ENCODE measurements at places on chromosomes 11 and 22. TPM values are rescaled to one million over a fixed set of nuclear protein-coding genes. Genes with fewer than 3 reads are reported as not detected.

SLC29A2 gene
- total RNA-seq = 5.5 TPM

OR52I2 gene
- not detected for total RNA-seq

KIAA1671 gene
- total RNA-seq = 32.3 TPM

GDPD4 gene
- 0.08 TPM for total RNA-seq

GGTLC2 gene
- total RNA-seq = not detected

HEPHL1 gene
- total RNA-seq = not detected

DNA sequence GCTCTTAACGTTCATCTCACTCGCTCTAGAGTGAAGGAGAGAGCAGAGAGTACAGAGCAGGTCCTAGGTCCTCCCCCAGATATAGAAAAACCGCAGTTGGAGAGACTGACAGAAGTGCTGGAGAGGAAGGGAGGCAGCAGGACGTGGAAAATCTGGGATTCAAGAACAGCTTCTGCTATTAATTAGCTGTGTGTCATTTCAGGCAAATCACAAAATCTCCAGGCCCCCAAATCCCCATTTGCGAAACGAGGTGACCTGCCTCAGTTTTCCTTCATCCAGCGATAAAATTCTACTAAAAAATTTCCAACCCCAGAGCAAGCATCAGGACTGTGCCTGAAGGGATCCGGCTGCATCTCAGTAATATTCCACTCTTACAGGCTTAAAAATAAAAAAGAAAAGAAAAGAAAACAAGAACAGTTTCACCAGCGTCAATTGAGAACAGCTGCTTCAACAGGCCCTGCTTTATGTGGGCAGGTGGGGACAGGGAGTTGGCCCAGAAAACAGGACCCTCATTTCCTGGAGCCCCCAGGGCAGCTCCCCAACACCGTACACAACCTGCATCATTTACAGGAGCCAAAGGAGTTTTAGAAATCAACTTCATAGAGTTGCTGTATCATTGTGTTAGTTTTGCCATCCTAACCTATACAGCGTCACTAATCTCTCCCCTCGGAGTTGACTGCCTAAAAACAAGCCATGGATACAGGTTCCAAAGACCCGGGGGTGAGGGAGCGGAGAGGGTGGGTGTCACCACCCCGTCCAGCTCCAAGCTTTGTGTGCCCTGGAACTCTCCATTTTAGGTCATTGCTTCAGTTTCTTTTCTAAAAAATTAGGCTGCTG is 2.3 kb upstream of the MALAT1 start:
- no peak for DNase-seq

DNA sequence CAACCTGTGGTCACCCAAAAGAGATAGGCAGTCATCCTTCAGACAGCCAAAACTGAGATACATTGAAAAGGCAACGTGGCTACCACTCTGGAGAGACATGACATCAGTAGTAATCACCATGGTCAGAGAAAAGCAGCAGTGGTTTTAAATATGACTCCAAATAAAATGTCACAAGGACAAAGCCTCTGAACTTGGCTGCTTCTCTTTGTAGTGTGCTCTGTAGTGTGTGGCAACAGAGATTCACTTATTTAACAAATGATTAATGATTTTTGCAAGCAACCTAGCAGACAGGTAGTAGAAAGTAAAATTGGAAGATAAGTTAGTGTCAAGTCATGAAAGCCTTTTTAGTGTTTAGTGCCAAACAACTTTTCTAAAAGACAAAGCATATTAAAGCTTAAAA is 63.5 kb downstream of the PAX6 start:
- DNase-seq = no peak

GRCh38 chr11:81278991-81279390 is 1454.7 kb downstream of the FAM181B start:
- DNase-seq = no peak

- DNase-seq = peak; percentile 49
Observed at GRCh38 chr11:63888170-63889086, 28.5 kb downstream of the RCOR2 start.

DNA sequence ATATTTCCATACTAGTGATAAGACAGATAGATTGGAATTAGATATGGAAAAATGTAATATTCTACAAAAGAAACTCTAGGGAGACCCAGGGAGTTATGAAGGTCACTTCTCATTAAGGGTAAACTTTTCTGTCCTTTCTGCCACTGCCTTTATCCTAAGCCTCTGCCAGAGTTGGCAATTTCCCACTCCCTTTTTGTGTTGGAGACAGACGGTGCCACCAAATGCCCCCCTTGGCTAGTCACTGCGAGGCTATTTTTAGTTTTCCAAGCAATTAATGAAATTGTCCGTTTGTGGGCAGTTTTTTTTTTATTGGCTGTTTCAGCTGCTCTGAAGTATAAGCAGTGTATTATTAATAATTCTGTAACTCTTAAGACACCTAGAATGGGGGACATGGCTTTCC is 67.6 kb upstream of the TENM4 start:
- no peak for DNase-seq

DNA sequence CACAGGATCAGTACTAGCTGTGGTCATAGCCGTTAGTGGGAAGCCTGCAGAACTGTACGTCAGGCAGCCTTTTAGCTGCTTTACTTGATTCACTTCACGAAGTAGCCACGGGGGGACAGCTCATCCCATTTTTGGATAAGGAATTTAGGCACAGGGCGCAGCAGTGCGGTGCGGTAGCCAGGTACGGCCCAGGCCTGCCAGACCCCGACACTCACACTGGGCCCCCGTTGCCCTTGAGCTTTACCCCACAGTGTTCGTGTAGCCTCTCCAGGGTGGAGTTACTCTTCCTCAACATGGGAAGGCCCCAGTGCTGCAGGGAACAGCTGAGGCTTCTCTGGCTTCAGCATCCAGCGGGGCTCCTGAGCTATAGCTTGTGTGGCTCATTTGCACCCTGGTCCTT is 59.4 kb downstream of the SBF1 start:
- DNase-seq = no peak

- no peak for DNase-seq
Observed at GRCh38 chr22:19042285-19043120, 79.7 kb downstream of the DGCR2 start.

GRCh38 chr11:11163236-11163635 is 189.8 kb downstream of the CSNK2A3 start:
- no peak for DNase-seq

DNA sequence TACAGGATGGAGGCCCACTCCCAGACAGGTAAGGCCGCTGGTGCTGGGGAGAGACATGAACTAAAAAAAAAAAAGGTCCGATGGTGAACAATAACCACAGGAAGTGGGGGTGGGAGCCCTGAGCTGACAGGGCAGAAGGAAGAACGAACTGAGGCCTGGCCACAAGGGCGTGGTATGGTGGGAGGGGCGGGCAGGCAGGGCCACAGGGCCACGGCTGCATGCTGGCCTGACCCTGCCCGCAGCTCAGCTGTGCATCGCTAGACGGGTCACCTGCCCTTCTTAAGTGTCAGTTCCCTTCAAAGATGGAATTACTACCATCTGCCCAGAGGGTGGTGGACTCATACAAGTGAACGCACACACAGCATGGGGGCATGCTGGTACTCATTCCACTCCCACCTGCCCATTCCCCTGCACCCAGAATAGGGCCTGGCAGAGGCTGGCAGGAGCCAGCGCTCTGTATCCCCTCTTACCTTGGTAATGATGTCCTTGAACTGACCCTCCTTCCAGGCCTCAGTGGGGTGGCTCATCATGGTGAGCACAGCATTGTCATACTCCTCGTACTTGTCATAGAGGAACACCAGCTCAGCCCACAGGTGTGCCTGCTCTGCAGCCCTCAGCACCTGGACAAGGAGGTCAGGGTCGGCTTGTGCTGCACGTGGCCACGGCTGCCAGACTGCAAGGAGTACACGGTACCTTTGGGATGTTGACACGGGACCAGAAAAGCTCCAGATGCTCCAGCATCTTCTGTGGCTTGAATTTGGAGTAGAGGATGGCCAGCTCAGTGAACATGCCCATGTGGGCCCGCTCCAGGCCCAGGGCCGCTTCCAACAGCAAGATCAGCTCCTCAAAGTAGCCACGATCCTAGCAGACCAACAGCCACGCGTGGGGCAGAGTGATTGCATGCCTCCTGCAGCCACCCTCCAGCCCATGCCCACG is 17.5 kb upstream of the SLC25A1 start:
- DNase-seq = no peak

DNA sequence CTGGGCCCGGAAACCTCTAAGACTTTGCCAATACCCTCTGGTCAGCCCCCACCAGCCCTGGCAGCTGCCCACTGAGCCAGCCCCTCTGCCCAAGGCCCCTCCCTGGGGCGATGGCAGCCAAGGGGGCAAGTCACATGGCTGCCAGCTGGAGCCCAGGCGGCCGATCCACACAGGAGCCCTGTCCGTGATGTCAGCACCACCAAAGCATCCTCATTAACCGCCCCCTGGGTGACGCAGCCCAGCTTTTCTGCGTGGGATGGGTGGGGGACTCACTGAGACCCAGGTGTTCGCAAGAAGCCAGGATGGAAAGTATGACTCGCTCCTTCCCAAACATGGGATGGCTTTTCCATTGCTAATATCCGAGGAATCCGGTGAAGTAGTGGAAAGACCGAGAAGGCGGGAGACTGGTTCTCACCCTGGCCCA is 46.6 kb upstream of the WNT7B start:
- peak; percentile 44 for DNase-seq

DNA sequence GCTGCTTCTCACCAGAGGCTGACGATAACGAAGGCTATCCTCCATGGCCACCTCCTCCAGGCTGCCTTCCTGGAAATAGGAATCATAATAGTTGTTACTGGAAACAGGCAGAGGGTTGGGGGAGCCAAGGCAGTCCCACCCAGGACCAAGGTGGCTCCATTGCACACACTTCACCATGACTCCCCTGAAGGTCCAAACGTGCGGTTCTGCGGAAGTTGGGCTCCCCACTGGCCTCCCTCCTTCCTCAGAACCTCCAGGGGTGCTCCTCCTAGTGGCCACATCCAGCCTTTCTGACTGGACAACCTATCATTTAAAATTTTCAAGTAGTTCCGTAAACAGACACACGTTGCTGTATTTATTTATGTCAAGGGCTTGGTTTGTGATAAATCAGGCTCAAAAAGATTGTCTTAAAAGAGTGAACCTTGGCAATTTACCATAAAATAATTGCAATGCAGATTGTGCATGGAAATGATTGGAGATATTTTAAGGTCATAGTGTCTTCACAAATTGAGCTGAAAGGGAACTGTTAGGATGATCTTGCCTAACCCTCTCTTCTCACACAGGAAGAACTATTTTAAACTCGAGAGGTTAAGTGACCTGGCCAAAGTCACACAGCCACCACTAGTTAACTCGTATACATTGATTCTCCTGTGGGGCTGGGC is 1.4 kb upstream of the TCN2 start:
- no peak for DNase-seq

Data from kidney epithelial cell (primary cell).